ENCODE measurements at places on chromosomes 4 and X. TPM values are rescaled to one million over a fixed set of nuclear protein-coding genes. Genes with fewer than 3 reads are reported as not detected.

The FAAH2 gene
- 0.92 TPM for polyA plus RNA-seq

The MORF4L2 gene
- 249 TPM for polyA plus RNA-seq

The FRMD7 gene
- 0.18 TPM for polyA plus RNA-seq

The XPNPEP2 gene
- polyA plus RNA-seq: 3.6 TPM

The MGST2 gene
- polyA plus RNA-seq: 49.1 TPM

The CFAP47 gene
- not detected for polyA plus RNA-seq

The THAP9 gene
- polyA plus RNA-seq: 8.2 TPM

The FAM9C gene
- polyA plus RNA-seq: 0.28 TPM

The GRK4 gene
- 12.0 TPM for polyA plus RNA-seq

Data from forelimb muscle (tissue), 1 donor.